Activated CD8-positive, alpha-beta memory T cell treated with anti-CD3 and anti-CD28 coated beads for 4 hours (primary cell): ENCODE measurements at places on chromosomes 4 and X.

DNA sequence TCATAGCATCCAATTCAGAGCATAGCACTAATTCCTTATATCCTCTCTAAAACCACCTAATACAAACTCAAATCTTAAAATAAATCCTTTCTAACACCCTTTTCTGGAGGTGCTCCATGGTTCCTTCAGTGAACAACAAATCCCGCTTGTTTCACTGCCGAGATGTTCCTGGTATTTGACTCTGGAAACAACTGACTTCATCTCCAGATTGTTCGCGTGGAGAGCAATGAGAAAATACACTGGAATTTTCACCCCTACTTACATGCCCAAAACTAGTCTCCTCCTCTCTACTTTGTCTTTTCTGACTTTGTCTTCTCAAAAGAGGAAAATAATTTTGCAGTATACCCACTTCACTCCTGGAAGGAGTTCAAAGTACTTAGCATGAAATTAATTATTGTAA, 129.0 kb downstream of the PLS3 start:
- no peak for DNase-seq

DNA sequence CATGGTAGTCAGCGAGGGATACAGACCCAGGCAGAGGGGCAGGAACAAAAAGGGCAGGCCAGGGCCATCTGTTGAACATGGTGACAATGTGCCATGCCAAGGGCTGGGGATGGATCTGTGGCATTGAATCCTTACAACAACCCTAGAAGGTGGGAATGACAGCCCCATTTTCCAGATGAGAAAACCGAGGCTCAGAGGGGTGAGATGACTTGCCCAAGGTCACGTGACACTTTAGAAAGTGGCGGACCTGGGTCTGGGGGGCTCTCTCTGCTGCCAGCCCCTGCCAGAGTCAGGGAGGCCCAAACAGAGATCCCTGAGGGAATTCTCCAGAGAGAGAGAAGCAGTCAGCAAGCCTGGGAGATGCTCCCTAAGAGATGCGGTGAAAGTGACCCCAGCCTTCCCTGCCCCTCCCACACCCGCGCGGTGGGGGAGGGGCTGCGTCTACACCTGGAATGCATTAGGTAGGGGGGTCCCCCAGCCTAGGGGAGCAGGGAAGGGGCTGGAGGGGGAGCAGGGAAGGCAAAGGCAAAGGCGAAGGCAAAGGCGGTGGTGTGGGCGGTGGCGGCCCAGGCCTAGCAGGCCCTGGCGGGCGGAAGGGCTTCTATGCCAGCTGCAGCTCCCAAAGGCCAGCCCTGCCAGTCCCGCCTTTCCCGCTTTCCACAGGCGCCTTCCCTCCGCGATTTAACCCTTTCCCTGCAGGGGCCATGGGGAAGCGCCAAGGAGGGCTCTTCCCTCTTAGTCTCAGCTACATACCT, 13.0 kb downstream of the FGD1 start:
- DNase-seq = no peak

GRCh38 chr4:8282742-8283141, 13.2 kb downstream of the HTRA3 start:
- DNase-seq = no peak

GRCh38 chr4:86497980-86498862, 95.9 kb upstream of the PTPN13 start:
- no peak for DNase-seq

DNA sequence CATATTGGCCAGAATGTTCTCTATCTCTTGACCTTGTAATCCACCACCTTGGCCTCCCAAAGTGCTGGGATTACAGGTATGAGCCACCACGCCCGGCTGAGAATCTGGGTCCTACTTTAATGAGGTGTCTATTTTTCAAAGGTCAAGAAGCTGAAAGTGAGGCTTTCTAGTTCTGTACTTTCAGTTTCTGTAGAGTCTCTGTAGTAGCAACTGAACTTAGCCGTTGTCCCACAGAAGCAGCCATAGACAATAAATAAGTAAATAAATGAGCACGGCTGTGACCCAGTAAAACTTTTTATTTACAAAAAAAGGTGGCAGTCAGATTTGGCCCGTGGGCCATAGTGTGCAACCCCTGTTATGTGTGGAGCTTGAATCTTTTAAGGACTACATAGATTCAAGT, 92.0 kb downstream of the FNIP2 start:
- no peak for DNase-seq

- DNase-seq = no peak
These were observed 203.4 kb downstream of the ANAPC10 start for GRCh38 chr4:144894573-144894972.

- DNase-seq = no peak
These were observed 369.7 kb upstream of the TRAM1L1 start for GRCh38 chr4:117455088-117455487.

GRCh38 chr4:47933840-47934239, 19.5 kb upstream of the NFXL1 start:
- DNase-seq = no peak

- no peak for DNase-seq
These were observed 35.7 kb downstream of the DDX53 start for GRCh38 chrX:23035493-23035892.

GRCh38 chr4:139153411-139154133, 23.4 kb downstream of the ELF2 start:
- no peak for DNase-seq

DNA sequence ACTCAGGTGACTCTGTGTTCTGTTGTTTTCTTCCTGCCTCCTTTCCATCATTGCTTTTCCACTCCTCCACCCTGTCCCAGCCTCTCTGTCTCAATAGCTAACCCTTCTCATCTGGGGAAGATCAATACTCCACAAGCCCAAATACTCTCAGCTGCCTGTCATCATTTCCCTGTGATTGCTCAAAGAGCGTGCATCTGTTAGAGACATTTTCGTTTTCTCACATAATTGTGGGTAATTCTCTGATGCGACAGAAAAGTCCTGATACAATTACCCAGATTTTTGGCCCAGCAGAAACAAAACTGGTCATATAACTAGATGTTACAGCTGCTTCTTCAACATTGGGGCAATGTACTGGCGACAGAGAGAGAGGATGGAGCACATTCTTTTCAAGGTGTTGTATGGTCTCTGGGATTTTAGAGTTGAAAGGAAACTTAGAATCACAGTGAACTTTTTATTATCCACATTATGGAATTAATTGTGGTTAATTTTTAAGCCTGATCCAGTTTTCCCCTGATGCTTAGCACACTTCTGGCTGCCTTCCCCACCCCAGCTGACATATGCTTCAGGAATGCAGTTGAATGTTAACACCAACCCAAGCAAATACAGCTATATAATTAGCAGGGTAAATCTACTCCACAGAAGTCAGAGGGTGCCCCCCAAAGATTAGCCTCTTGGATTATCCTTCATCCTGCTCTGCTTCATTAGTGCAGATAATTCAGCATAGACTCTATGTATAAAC, 171.4 kb upstream of the ANXA3 start:
- DNase-seq = no peak

GRCh38 chr4:54863571-54864255, 206.0 kb downstream of the KIT start:
- no peak for DNase-seq

GRCh38 chr4:108149588-108150380, 18.9 kb downstream of the LEF1 start:
- DNase-seq = no peak

DNA sequence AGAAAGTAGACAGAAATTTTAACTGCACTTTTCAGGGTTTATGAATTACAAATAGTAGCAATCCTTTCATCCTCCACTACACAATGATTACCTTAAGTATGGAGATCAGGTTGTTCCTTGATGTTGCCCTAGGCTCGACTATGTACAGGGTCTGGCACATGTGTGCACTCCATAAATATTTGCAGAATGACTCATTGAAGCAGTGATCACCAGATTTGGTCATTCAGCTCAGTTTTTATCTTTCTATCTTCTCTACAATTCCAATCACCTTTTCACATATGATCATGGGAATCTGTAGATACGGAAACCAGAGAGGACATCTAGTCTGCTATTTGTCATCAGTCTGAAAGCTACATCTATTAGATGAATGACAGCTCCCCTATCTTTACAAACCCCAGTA, 171.7 kb upstream of the HCCS start:
- no peak for DNase-seq

GRCh38 chrX:111244235-111244750, 26.0 kb downstream of the CAPN6 start:
- no peak for DNase-seq

DNA sequence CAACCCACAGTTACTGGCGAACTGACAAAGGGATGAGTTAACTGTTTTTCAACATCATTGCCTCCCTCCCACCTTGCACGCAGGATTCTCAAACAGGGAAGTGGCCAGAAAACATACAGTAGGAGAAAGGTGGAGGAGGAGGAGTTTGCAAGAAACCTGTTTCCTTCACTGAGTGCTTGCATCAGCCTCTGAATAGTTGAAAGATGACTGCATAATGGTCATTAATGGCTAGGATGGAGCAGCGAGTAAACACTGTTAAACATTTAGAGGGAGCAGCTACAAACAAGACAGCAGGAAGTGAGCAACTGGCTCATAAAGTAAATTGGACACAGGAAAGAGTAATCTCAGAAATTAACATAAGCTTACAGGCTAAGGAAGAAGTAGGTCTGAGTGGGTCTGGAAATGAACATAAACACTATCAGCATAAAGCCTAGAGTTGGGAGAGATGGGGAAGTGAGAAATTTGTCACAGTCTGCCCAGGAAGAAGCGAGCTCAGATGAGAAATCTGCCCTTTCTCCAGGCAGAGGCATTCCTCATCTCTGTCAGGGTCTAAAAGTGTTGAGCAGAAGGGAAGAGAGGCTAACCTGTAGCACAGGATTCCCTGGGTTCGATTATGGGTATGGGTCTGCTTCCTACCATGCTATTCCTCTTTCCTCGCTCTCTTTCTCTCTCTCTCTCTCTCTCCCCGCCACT, 38.6 kb downstream of the TRPC5OS start:
- no peak for DNase-seq

DNA sequence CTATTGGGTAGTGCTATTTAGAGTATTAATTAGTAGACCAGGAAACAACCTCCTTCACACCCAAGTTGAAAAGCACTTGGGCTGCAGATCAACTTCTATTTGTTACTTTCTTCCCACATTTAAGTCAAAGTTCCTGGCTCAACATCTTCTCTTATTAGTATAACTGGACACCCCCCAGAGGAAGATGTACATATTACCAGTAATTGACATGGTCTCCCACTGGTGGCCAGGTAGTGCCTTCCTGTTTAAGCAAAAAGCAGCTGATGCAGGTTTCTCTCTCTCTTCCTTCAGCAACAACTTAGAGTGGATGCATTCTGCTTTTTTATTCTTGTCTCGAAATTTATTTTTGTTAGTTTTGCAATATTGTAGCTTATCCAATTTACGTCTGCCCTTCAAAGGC, 438.1 kb downstream of the GBA3 start:
- DNase-seq = no peak

DNA sequence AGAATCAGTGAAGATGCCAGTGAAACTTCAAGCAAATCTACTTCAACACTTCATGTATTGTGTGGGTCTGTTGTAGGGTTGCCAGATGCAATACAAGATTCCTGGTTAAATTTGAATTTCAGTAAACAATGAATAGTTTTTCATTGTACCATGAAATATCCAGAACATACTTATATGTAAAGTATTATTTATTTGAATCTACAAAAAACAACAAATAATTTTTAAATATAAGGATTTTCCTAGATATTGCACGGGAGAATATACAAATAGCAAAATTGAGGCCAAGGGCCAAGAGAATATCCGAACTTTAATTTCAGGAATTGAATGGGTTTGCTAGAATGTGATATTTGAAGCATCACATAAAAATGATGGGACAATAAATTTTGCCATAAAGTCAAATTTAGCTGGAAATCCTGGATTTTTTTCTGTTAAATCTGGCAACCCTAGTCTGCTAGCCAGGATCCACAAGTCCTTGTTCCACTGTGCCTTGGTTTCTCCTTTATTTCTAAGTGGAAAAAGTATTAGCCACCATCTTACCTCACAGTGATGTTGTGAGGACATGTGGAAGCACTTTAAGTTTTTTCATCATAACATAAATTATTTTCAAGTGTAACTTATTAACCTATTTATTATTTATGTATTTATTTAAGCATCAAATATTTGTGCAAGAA, 2.3 kb downstream of the CXCL8 start:
- no peak for DNase-seq

GRCh38 chrX:18789916-18790315, 82.5 kb downstream of the PPEF1 start:
- DNase-seq = no peak

DNA sequence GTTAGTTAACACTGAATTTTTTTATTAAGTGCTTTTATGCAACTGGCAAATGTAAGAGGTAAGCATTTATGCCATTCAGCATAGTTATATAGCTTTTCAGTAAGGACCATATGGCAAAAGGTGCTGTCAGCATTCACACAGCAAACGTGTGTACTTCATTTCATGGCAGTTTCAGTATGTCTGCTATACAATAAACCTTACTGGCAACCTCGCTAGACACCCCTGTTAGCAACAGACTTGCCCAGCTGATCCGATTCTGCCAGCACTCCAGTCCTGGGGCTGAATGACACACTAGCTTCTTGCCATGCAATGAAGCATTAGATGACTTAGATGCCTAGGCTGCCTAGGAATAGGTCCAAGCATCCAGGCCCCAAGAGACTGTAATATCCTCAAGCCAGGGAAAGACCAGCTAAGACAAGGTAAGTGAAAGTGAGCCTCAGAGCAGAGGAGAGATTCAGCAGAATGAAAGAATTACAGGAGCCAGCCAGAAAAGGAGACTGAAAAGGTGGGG, 47.3 kb upstream of the DOCK11 start:
- no peak for DNase-seq

DNA sequence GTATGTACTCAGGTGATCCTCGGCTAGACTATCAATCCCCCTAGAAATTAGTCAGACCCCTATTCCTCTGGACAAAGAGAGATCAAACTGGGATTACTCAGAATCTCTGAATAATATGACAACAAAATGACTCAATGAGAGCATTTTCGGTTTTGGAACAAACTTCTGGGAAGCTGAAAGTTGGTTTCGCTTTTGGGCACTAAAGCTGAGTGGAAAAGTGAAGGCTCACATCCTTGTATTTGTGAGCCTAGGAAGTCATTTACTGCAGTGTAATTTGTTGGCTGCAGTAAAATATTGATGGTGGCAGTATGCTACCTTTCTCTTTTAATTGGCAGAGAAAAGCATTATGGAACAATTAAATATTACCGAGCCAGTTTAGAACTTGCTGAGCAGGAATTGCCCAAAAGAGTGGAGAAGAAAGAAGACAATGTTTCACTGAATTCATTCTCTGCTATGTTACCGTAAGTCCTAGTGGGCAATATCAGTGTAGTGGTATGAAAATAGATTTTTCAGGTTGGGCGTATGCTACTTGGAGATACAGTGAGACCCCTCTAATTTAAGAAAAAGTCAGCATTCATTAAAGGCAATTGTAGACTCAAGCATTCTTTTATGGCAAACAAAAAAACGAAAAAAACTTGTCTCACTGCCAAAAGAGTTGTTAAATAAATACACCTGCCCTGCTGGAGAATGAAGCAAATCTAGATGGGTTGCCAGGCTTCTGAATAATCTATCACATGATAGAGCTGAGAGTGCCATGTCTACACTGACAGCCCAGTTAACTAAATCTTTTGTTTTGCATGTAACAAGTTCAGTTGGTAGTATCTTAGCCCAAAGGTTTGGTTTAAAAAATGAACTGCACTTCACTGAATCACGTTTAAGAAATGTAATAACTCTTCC, 69.6 kb downstream of the AGTR2 start:
- no peak for DNase-seq

- DNase-seq = no peak
These were observed 168.5 kb downstream of the SOWAHB start for GRCh38 chr4:76729460-76729859.
